Activated naive CD8-positive, alpha-beta T cell treated with anti-CD3 and anti-CD28 coated beads for 36 hours (primary cell): ENCODE measurements at places on chromosomes 11 and 22.

GRCh38 chr11:75852406-75853017 is 37.5 kb downstream of the UVRAG start:
- no peak for DNase-seq

DNA sequence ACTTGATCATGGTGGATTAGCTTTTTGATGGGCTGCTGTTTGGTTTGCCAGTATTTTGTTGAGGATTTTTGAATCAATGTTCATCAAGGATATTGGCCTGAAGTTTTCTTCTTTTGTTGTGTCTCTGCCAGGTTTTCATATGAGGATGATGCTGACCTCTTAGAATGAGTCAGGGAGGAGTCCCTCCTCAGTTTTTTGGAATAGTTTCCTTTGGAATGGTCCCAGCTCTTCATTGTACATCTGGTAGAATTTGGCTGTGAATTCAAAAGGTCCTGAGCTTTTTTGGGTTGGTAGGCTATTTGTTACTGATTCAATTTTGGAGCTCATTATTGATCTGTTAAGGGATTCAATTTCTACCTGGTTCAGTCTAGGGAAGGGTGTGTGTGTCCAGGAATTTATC is 78.1 kb downstream of the CTSC start:
- DNase-seq = no peak

GRCh38 chr11:46100670-46101069 is 20.6 kb downstream of the PHF21A start:
- DNase-seq = no peak

- DNase-seq = no peak
Measured at GRCh38 chr11:43585877-43586608, 94.5 kb upstream of the HSD17B12 start.

GRCh38 chr11:6258571-6259081 is 1.0 kb upstream of the CCKBR start:
- no peak for DNase-seq

DNA sequence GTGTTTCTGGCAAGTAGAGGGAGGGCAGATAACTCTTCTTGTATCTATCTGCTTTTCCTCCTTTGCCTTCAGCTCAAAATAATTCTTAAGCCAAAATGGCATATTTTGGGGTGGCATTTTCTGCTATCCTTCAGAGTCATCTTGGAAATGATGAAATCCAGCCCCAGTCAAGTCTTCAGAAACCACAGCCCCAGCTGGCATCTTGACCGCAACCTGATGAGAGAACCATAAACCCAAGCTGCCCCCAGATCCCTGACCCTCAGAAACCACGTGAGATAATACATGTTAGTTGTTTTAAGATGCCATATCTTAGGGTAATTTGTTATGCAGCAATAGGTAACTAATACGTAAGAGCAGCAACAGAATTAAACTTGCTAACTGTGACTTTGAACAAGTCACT is 15.1 kb upstream of the PAMR1 start:
- no peak for DNase-seq

DNA sequence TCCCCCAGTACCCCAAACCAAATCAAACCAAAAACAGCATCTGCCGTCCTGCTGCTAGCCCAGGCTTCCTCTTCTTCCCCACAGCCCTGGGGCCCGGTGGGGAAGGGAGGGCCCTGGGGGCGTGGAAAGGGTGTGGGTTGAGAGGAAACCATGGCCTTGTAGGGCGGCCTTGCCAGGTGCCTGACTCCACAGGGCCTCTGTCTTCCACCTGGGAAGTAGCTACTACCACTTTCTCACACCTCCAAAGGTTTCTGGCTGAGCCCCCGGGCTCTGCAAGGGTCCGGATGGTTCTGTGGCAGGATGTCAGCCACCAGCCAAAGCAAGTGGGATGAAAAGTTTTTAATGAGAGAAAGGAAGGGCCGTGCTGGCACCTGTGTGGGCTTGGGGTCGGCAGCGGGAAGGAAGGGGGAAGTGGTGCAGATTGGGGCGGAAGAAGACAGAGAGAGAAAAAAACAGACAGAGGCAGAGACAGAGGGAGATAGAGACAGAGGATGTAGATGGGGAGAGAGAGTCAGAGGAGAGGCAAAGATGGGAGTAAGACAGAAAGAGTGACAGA is 10.5 kb downstream of the TPST2 start:
- DNase-seq = peak; percentile 70

GRCh38 chr11:78860720-78861422 is 286.2 kb upstream of the NARS2 start:
- DNase-seq = no peak

- no peak for DNase-seq
Measured at GRCh38 chr11:44327730-44328129, 17.8 kb upstream of the ALX4 start.

GRCh38 chr11:65559535-65559934 is 1.4 kb upstream of the LTBP3 start:
- DNase-seq = peak; percentile 46

GRCh38 chr22:48445113-48445827 is 1382.4 kb downstream of the BRD1 start:
- no peak for DNase-seq

DNA sequence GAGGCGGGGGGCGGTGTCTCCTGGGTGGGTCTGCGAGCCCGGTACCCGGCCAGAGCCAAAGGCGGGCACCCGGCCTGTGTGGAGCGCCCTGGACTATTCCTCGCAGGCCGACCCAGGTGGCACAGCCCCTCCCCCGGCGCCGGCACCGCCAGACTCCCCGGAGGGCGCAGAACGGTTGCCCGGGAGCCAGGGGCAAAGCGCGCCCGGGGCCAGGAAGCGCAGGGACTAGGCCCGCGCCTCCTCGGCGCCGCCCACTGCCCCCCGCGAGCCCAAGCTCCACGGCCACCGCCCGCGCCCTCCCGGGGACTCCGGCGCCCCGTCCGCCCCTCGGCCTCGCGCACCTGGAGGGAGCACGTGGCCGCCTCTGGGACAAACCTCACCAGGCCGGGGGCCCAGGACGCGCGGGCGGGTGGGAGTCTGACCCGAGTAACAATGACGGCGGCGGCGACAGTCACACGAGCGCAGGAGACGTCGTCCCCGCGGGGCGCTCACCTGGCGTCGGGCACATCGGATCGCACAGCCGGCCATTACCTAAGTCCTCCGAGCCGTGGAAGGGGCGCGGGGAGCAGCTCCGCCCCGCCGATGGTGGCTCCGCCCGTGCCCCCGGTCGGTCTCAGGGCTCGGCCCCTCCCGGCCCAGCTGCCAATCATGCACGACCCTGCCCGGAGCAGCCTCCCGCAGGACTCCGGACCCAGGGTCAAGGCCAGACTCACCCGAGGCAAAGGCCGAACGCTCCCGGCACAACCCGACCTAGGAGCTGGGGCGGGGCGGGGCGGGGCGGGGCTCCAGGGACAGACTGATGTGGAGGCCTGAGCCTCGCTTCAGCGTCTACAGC is 7.4 kb downstream of the PLXNB2 start:
- no peak for DNase-seq

DNA sequence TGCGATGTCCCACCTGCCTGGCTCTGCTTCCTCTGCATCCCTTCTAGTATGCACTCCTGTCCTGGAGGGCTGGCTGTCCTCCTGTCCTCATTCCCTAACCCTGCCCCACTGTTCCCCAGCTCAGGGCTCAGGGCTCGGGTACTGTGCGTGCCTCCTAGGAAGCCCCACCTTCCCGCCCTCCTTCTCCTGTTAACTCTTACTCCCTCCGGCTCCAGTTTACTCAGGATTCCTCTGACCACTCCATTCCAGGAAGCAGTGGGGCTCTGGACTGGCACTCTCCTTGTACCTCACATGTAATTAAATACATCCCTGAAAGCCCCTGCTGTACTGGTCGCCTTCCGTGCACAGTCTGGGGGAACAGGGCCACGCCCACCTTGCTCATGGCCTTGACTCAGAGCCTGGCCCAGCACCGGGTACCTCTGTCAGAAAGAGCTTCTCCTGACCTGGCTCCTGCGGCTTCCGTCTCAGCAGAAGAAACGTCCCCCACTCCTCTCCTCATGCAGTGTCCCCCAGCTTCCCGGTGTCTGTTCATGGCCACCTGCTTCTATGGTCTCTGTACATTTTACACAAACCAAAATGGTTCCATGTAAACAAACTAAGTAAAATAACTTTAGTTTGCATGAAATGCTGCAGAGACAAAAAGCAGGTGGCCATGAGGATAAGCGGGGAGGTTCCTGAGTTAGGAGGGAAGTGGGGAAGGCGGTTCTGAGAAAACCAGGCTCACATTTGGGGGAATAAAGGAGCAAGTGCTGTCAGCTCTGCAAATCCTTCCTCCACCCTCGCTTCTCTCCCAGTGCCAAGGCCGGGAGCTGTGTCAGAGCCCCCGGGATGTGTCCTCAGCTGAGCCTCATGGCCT is 445.9 kb downstream of the BRD1 start:
- no peak for DNase-seq

DNA sequence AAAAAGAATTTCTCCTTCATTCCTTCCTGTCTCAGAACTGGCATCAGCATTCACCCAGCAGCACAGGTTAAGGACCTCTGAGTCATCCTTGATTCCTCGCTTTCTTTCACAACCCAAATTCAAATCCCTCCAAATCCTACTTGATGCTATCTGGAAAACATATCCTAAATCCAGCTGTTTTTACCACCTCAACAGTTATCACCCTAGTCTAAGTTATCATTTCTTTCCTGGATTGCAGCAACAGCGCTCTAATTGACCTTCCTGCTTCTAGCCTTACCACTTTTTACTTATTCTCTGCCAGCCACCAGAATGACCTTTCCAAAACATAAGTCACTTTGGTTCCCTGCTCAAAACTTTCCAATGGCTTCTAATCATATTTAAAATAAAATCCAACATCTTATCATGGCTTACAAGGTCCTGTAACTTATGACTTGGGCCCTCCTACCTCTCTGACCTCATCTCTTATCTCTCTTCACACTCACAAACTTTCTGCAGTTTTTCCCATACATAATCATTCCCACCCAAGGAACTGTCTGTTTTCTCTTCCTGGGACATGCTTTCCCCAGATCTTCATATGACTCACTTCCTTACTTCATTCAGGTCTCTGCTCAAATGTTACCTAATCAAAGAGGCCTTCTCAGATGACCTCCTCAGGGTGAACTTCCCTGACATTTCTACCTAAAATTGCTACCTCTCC is 119.4 kb downstream of the TTC28 start:
- no peak for DNase-seq
